ENCODE measurements at places on chromosomes 16 and 17. TPM values are rescaled to one million over a fixed set of nuclear protein-coding genes. Genes with fewer than 3 reads are reported as not detected.

Gene MEIOB
- polyA plus RNA-seq: not detected

Gene SDK2
- polyA plus RNA-seq: 4.2 TPM

Gene HIC1
- polyA plus RNA-seq: not detected

Gene NFATC2IP
- 22.8 TPM for polyA plus RNA-seq

Gene BAIAP3
- 1.5 TPM for polyA plus RNA-seq

Gene C1QTNF1
- polyA plus RNA-seq: not detected

DNA sequence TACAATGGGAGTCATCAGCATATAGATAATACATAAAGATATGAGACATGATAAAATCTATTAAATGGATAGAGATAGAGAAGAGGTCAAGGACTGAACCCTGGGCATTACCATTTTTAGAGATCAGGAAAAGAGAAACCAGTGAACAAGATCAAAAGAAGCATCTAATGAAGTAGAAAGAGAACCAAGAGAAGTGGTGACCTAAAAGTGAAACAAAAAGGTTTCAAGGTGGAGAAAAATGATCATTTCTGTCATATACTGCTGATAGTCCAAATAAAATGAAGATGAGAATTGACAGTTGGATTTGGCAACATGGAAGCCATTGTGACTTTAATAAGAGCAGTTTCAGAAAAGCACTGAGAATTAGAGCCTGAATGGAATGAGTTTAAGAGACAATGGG, 165.1 kb downstream of the PPM1E start:
- peaks cover 8% of the 10 kb centered on the region for H3K36me3 ChIP-seq
- H3K4me1 ChIP-seq: peaks cover 9% of the 10 kb centered on the region
- peaks cover 19% of the 10 kb centered on the region for H3K27me3 ChIP-seq
- DNase-seq: no peak
- H3K4me3 ChIP-seq: no peak overlapping the region

DNA sequence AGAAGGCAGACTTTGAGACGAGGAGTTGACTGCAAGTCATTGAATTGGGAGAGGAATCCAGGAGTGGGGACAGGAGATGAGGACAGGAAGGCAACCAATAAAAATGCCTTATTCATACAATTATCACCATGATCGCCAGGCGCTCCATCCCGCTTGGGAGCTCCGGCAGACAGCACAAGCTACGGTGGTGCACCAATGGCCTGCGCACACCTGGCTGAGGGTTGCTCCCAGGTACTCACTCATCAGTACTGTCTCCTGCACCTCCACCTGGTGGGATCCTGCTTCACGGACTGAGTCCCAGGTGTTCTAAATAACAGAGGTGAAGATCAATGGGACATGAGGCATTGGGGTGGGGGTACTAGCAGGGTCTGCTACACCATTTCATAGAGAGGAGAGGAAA, 160.0 kb upstream of the TNRC6C start:
- no peak for DNase-seq
- peaks cover 2% of the 10 kb centered on the region for H3K27me3 ChIP-seq
- H3K4me1 ChIP-seq: peaks cover 19% of the 10 kb centered on the region
- H3K4me3 ChIP-seq: no peak overlapping the region
- H3K27ac ChIP-seq: no peak overlapping the region
- no peaks in the 10 kb centered on the region for H3K36me3 ChIP-seq

GRCh38 chr17:69326377-69327059, 415 bp downstream of the ABCA5 start:
- peaks cover 2% of the 10 kb centered on the region for H3K27me3 ChIP-seq
- H3K27ac ChIP-seq: peak overlapping the region; percentile 97
- H3K36me3 ChIP-seq: no peaks in the 10 kb centered on the region

GRCh38 chr16:70437017-70437581, 1.8 kb downstream of the ST3GAL2 start:
- peak overlapping the region; percentile 94 for H3K4me3 ChIP-seq
- H3K27ac ChIP-seq: peak overlapping the region; percentile 96
- no peak for DNase-seq
- no peaks in the 10 kb centered on the region for H3K27me3 ChIP-seq
- H3K4me1 ChIP-seq: peaks cover 28% of the 10 kb centered on the region

- no peaks in the 10 kb centered on the region for H3K36me3 ChIP-seq
- H3K27me3 ChIP-seq: peaks cover 2% of the 10 kb centered on the region
- no peak overlapping the region for H3K27ac ChIP-seq
- no peak for DNase-seq
- no peak overlapping the region for H3K4me3 ChIP-seq
These were observed 11.8 kb upstream of the GAS7 start for GRCh38 chr17:10210151-10210574.

DNA sequence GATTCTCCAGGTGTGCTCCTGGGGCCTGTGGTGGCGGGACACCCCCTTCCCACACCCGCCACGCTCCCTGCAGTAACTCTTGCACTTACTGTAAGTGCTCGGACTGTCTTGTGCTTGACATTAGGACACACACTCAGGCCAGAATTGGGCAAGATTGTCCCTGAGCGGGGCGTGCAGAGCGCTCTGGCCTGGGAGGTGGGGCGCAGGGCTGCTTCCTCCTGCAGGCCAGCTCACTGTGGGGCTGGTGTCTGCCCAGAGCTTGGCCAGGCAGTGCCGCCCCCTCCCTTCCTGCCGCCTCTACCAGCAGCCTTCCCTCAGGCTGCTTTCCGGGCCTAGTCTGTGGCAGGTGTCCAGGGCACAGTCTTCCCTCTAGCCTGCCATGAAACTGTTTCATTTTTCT, 6.1 kb upstream of the ATP6V0C start:
- H3K27me3 ChIP-seq: no peaks in the 10 kb centered on the region
- peaks cover 9% of the 10 kb centered on the region for H3K4me1 ChIP-seq
- no peak overlapping the region for H3K27ac ChIP-seq

DNA sequence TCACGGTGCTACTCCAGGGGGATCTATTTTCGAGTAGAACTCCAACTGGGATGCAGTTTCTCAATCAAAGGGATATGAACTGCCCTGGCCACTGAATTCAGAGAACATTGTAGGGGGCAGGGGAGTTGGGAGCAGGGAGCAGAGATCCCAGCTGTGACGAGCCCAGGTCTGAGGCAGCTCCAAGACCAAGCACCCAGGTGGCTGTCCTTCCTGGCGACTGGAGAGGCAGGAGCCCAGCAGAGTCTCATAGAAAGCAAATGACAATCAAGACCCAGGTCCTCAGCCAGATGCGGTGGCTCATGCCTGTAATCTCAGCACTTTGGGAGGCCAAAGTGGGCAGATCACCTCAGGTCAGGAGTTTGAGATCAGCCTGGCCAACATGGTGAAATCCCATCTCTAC, 60.1 kb downstream of the TK2 start:
- no peak overlapping the region for H3K4me3 ChIP-seq
- peaks cover 3% of the 10 kb centered on the region for H3K4me1 ChIP-seq
- H3K27ac ChIP-seq: peak overlapping the region; percentile 1

GRCh38 chr16:8458481-8459046, 131.7 kb downstream of the TMEM114 start:
- no peak overlapping the region for H3K4me3 ChIP-seq
- H3K27ac ChIP-seq: no peak overlapping the region
- DNase-seq: no peak
- H3K27me3 ChIP-seq: peaks cover 7% of the 10 kb centered on the region
- no peaks in the 10 kb centered on the region for H3K4me1 ChIP-seq

GRCh38 chr17:56808503-56808902, 25.2 kb downstream of the C17orf67 start:
- DNase-seq: no peak
- peaks cover 16% of the 10 kb centered on the region for H3K36me3 ChIP-seq

DNA sequence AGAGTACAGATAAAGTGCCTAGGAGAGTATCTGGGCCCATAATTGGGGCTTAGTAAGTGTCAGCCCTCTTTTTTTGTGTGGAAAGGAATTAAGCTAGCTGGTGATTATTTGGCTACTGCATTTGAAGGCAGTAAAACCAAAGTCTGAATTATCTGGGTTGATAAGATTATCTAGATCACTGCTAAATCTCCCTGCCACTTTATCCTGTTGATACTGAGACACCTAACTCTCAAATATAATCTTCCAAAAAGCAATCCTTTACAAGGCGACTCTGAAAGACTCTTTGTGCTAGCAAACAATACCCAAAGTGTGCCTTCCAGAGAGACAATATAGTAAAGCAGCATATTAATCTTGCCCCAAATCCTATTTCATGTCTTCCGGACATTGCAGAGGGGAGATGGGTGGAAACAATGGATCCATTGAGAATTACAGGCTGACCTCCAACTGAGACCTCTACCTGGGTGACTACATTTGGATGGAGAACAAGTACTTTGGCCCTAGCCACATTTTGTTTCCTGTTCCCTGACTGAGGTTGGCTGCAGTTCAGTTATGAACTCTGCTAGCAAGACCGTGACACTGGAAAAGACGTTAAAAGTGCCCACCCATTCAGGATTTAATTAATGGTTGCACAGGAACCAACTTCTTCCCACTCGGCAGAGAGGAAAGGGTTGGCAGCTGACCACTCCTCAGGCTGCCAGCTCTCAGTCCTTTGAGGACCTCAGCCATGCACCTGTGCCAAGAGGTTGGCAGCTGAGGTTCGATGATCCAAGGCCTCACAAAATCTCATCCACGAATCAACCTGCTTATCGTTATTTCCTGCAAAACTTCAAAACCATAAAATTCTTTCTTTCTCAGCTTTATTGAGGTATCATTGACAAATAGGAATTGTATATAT, 72.6 kb downstream of the SYCE1L start:
- H3K36me3 ChIP-seq: no peaks in the 10 kb centered on the region
- no peak overlapping the region for H3K27ac ChIP-seq
- H3K4me3 ChIP-seq: no peak overlapping the region
- H3K27me3 ChIP-seq: peaks cover 10% of the 10 kb centered on the region
- no peak for DNase-seq

GRCh38 chr17:15185625-15185991, 79.5 kb downstream of the PMP22 start:
- H3K4me3 ChIP-seq: no peak overlapping the region

GRCh38 chr17:5893741-5894140, 176.4 kb upstream of the WSCD1 start:
- peaks cover 39% of the 10 kb centered on the region for H3K27me3 ChIP-seq
- no peaks in the 10 kb centered on the region for H3K36me3 ChIP-seq
- no peak overlapping the region for H3K27ac ChIP-seq
- DNase-seq: no peak
- peaks cover 9% of the 10 kb centered on the region for H3K4me1 ChIP-seq

DNA sequence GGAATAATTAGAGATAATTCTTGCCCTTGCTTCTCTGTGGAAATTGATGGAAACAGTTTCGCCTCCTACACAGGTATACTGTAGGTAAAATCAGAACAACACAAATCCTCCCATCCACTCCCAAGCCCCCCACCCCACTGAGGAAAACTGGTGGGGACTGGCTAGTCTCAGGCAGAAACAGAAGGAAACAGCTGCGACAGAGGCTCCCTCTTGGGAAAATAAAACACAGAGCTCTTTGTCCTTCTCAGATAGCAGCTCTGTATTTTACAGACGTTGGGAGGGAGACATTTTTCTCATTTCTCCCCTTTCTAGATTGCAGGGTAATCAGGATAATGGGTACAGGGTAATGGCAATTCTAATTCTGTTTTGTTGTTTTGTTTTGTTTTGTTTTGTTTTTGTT, 1.1 kb downstream of the SLFN13 start:
- DNase-seq: no peak
- no peaks in the 10 kb centered on the region for H3K27me3 ChIP-seq
- no peaks in the 10 kb centered on the region for H3K36me3 ChIP-seq
- peaks cover 2% of the 10 kb centered on the region for H3K4me1 ChIP-seq
- peak overlapping the region; percentile 88 for H3K4me3 ChIP-seq
- H3K27ac ChIP-seq: peak overlapping the region; percentile 82

DNA sequence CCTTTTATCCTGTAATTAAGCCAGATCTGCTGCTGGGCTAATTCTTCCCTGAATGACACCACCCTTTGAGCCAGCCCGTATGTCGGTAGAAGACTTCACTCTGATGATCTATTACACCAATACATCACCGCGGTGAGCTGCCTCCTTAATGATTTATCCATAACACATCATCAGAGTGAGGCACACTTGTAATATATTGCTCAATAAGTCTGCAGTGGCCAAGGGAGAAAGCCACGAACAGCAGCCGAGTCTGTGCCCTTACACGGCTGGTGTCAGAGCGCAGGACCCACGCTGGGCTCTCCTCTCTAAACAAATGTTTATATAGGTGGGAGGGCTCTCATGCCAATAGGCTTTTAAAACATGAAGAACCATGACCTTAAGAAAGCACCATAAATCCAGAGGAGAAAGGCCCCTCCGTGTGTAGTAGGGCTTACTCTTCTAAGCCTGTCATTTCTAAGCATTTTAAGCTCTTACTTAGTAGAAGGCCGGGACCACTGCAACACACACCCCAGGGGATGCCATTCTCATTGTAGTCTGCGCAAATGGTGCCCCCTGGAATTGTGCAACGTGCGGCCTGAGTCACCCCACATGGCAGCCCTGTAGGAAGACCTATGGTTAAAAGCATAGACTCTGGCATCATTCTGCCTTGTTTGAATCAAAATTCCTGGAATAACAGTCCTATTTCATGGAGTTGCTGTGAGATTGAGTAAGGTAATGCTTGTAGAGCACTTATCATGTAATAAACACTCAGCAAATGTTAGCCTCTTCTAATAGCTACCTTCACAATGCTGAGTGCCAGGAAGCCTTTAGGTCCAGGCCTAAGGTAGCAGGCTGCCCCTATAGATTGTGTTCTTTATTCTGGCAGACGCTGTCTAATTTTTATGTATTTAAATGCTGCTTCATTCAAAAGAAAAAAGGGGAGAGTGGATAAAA, 26.1 kb downstream of the MRPS23 start:
- no peak overlapping the region for H3K27ac ChIP-seq
- no peak for DNase-seq
- peaks cover 3% of the 10 kb centered on the region for H3K27me3 ChIP-seq
- H3K4me1 ChIP-seq: no peaks in the 10 kb centered on the region
- no peak overlapping the region for H3K4me3 ChIP-seq
- H3K36me3 ChIP-seq: no peaks in the 10 kb centered on the region

- peaks cover 33% of the 10 kb centered on the region for H3K4me1 ChIP-seq
- peak overlapping the region; percentile 64 for H3K4me3 ChIP-seq
- peak; percentile 35 for DNase-seq
- no peak overlapping the region for H3K27ac ChIP-seq
These were observed 573 bp upstream of the GNAO1 start for GRCh38 chr16:56190677-56191155.

Measured in naive thymus-derived CD8-positive, alpha-beta T cell (primary cell).